ENCODE measurements at places on chromosomes 3 and 15. TPM values are rescaled to one million over a fixed set of nuclear protein-coding genes. Genes with fewer than 3 reads are reported as not detected.

The CHRFAM7A gene
- total RNA-seq = 2.3 TPM

The BCHE gene
- 36.5 TPM for total RNA-seq

The C3orf22 gene
- total RNA-seq = not detected

The PIGBOS1 gene
- 16.4 TPM for total RNA-seq

The PDIA5 gene
- 64.6 TPM for total RNA-seq

The ERICH6 gene
- total RNA-seq = not detected

The PRTG gene
- total RNA-seq = 2.9 TPM
